Mesothelial cell of epicardium (in vitro differentiated cells): ENCODE measurements at places on chromosomes 13 and 19. TPM values are rescaled to one million over a fixed set of nuclear protein-coding genes. Genes with fewer than 3 reads are reported as not detected.

DNA sequence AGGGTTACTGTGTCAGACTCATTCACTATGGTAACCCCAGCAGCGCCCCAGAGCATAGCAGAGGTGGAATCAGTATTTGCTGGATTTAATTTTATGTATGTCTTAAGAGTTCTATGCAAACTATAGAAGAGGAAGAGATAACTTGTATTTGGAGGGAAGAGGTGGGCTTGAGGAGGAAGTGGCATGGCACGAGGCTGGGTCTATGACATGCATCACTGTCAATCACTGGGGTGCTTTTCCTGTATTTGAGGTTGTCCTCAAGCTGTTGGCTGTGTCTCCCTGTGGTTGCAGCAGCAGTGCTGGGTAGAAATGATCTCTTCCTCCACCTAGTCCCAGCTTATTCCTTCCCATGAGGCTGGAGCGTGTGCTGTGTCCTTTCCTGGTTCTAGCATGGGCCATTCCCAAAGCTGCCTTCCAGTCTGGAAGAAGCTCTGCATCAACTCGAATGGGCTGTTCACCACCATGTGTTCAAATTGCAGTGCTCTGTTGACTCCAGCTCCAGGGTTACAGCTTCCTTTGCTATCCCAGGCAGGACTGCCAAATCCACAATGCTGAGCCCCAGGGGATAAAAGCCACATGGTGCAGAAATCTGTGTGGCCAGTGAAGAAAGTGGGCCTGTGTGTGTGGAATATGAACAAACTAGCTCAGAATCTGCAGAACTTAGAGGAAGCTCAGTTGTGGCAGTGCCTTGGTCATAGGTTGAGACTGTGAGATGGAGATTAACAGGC lies 73.1 kb upstream of the MTIF3 start:
- no peak overlapping the region for H3K4me3 ChIP-seq
- H3K27me3 ChIP-seq: peaks cover 66% of the 10 kb centered on the region

- peak overlapping the region; percentile 95 for H3K27ac ChIP-seq
- H3K27me3 ChIP-seq: no peaks in the 10 kb centered on the region
- peak overlapping the region; percentile 64 for H3K4me3 ChIP-seq
- peaks cover 38% of the 10 kb centered on the region for H3K4me1 ChIP-seq
Observed at GRCh38 chr19:45445139-45445538, 21.4 kb upstream of the ERCC1 start.

GRCh38 chr19:45592366-45592765 lies 7.8 kb upstream of the OPA3 start:
- peaks cover 66% of the 10 kb centered on the region for H3K27me3 ChIP-seq
- no peaks in the 10 kb centered on the region for H3K4me1 ChIP-seq
- no peak for DNase-seq
- H3K27ac ChIP-seq: no peak overlapping the region
- H3K4me3 ChIP-seq: no peak overlapping the region
- H3K36me3 ChIP-seq: no peaks in the 10 kb centered on the region

GRCh38 chr19:51326216-51327065 lies 15.0 kb downstream of the IGLON5 start:
- peaks cover 18% of the 10 kb centered on the region for H3K36me3 ChIP-seq
- peaks cover 25% of the 10 kb centered on the region for H3K27me3 ChIP-seq
- H3K27ac ChIP-seq: no peak overlapping the region
- peaks cover 1% of the 10 kb centered on the region for H3K4me1 ChIP-seq
- no peak overlapping the region for H3K4me3 ChIP-seq
- no peak for DNase-seq

GRCh38 chr13:85661675-85662074 lies 137.5 kb downstream of the SLITRK6 start:
- no peak for DNase-seq
- peaks cover 43% of the 10 kb centered on the region for H3K4me1 ChIP-seq
- H3K4me3 ChIP-seq: no peak overlapping the region
- no peaks in the 10 kb centered on the region for H3K36me3 ChIP-seq

GRCh38 chr19:4067396-4068046 lies 822 bp upstream of the ZBTB7A start:
- H3K4me1 ChIP-seq: peaks cover 13% of the 10 kb centered on the region
- H3K27me3 ChIP-seq: peaks cover 5% of the 10 kb centered on the region
- no peak for DNase-seq
- H3K36me3 ChIP-seq: no peaks in the 10 kb centered on the region
- H3K4me3 ChIP-seq: peak overlapping the region; percentile 68

DNA sequence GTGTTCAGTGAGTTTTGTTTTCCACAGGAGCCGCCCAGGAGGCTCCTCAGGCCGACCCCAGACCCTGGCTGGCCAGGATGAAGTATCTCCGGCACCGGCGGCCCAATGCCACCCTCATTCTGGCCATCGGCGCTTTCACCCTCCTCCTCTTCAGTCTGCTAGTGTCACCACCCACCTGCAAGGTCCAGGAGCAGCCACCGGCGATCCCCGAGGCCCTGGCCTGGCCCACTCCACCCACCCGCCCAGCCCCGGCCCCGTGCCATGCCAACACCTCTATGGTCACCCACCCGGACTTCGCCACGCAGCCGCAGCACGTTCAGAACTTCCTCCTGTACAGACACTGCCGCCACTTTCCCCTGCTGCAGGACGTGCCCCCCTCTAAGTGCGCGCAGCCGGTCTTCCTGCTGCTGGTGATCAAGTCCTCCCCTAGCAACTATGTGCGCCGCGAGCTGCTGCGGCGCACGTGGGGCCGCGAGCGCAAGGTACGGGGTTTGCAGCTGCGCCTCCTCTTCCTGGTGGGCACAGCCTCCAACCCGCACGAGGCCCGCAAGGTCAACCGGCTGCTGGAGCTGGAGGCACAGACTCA lies 12.9 kb downstream of the B3GNT3 start:
- H3K4me1 ChIP-seq: no peaks in the 10 kb centered on the region
- DNase-seq: no peak
- no peak overlapping the region for H3K4me3 ChIP-seq
- peaks cover 34% of the 10 kb centered on the region for H3K27me3 ChIP-seq
- no peak overlapping the region for H3K27ac ChIP-seq
- no peaks in the 10 kb centered on the region for H3K36me3 ChIP-seq

DNA sequence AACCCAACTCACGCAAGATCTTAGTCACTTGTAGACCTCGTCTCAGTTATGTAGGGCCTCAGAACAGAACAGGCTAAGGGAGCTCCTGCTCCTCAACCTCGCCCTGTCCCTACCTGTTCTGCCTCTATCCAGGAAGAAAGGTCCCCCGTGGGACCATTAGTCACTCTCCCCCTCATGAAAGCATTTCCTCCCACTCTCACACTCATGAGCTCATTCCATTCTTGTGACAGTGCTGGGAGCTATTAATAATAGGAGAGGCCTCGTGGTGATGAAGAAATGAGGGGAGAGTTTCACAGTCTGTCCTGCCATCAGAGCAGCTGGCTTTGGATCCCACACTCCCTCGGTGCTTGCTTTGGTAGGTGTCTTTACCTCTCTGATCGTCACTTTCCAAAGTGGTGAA lies 10.2 kb downstream of the PPP2R1A start:
- H3K4me1 ChIP-seq: peaks cover 10% of the 10 kb centered on the region
- peak overlapping the region; percentile 63 for H3K27ac ChIP-seq
- H3K27me3 ChIP-seq: no peaks in the 10 kb centered on the region
- DNase-seq: no peak

GRCh38 chr13:40692946-40693345 lies 26.5 kb upstream of the FOXO1 start:
- no peaks in the 10 kb centered on the region for H3K27me3 ChIP-seq
- H3K4me1 ChIP-seq: no peaks in the 10 kb centered on the region
- no peak overlapping the region for H3K4me3 ChIP-seq

GRCh38 chr13:39765801-39766463 lies 110.5 kb downstream of the COG6 start:
- peaks cover 3% of the 10 kb centered on the region for H3K27me3 ChIP-seq
- H3K4me1 ChIP-seq: peaks cover 9% of the 10 kb centered on the region
- H3K36me3 ChIP-seq: peaks cover 12% of the 10 kb centered on the region

GRCh38 chr19:17202249-17202648 lies 12.9 kb upstream of the USE1 start:
- H3K36me3 ChIP-seq: peaks cover 48% of the 10 kb centered on the region
- no peaks in the 10 kb centered on the region for H3K4me1 ChIP-seq
- DNase-seq: no peak
- no peak overlapping the region for H3K4me3 ChIP-seq
- no peak overlapping the region for H3K27ac ChIP-seq

DNA sequence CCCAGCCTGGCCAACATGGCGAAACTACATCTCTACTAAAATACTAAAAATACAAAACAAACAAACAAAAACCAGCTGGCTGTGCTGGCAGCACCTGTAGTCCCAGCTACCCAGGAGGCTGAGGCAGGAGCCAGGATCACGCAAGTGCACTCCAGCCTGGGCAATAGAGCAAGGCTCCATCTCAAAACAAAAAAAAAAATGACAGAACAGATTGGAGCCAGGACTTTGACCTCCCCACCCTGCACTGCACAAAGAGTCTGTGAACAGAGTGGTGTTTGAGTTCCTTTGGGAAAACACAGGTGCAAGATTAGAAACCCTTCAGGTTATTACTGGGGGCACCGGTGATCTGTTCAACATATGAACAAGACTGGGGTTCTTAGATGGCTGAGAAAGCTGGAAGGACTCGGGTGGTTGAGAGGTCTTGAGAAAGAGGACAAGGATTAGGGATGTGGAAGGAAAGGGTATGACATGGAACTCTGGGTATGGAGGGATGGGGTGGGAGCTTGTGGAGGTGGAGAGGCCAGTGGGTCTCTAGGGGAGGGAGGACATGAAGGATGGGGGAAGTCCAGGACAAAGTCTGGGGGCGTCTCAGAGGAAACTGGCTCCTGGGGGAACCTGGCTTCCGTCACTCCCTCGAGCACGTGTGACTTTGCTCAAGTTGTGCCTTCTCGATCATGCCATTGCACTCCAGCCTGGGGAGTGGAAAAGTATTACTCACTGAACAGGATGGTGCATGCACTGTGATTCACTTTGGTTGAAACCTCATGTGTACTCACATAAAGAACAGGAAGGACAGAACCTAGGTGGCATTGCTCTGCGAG lies 25.9 kb downstream of the RCN3 start:
- H3K27ac ChIP-seq: peak overlapping the region; percentile 7
- H3K4me1 ChIP-seq: no peaks in the 10 kb centered on the region
- no peak overlapping the region for H3K4me3 ChIP-seq
- no peaks in the 10 kb centered on the region for H3K27me3 ChIP-seq
- DNase-seq: no peak

- H3K36me3 ChIP-seq: no peaks in the 10 kb centered on the region
- no peaks in the 10 kb centered on the region for H3K4me1 ChIP-seq
- H3K27me3 ChIP-seq: peaks cover 7% of the 10 kb centered on the region
- no peak for DNase-seq
- no peak overlapping the region for H3K4me3 ChIP-seq
Observed at GRCh38 chr13:101711307-101712025, 259.0 kb downstream of the ITGBL1 start.

- no peak for DNase-seq
- H3K4me1 ChIP-seq: peaks cover 10% of the 10 kb centered on the region
- no peaks in the 10 kb centered on the region for H3K27me3 ChIP-seq
- H3K36me3 ChIP-seq: no peaks in the 10 kb centered on the region
Observed at GRCh38 chr13:21336609-21337349, 122.3 kb downstream of the ZDHHC20 start.

GRCh38 chr13:105365831-105366230 lies 1169.6 kb downstream of the EFNB2 start:
- peaks cover 28% of the 10 kb centered on the region for H3K4me1 ChIP-seq
- no peak overlapping the region for H3K27ac ChIP-seq
- no peaks in the 10 kb centered on the region for H3K27me3 ChIP-seq
- H3K4me3 ChIP-seq: no peak overlapping the region
- no peaks in the 10 kb centered on the region for H3K36me3 ChIP-seq
- DNase-seq: no peak

GRCh38 chr13:109874484-109875454 lies 88.4 kb upstream of the IRS2 start:
- H3K4me3 ChIP-seq: no peak overlapping the region
- H3K27ac ChIP-seq: peak overlapping the region; percentile 80
- H3K36me3 ChIP-seq: no peaks in the 10 kb centered on the region
- peaks cover 25% of the 10 kb centered on the region for H3K4me1 ChIP-seq
- no peaks in the 10 kb centered on the region for H3K27me3 ChIP-seq

GRCh38 chr13:79782541-79783205 lies 301.7 kb downstream of the NDFIP2 start:
- H3K4me1 ChIP-seq: peaks cover 41% of the 10 kb centered on the region
- H3K27ac ChIP-seq: peak overlapping the region; percentile 49
- H3K4me3 ChIP-seq: no peak overlapping the region

GRCh38 chr13:45254396-45254795 lies 53.6 kb upstream of the KCTD4 start:
- no peak overlapping the region for H3K4me3 ChIP-seq
- no peak for DNase-seq
- peaks cover 6% of the 10 kb centered on the region for H3K36me3 ChIP-seq
- H3K4me1 ChIP-seq: peaks cover 5% of the 10 kb centered on the region
- no peaks in the 10 kb centered on the region for H3K27me3 ChIP-seq

DNA sequence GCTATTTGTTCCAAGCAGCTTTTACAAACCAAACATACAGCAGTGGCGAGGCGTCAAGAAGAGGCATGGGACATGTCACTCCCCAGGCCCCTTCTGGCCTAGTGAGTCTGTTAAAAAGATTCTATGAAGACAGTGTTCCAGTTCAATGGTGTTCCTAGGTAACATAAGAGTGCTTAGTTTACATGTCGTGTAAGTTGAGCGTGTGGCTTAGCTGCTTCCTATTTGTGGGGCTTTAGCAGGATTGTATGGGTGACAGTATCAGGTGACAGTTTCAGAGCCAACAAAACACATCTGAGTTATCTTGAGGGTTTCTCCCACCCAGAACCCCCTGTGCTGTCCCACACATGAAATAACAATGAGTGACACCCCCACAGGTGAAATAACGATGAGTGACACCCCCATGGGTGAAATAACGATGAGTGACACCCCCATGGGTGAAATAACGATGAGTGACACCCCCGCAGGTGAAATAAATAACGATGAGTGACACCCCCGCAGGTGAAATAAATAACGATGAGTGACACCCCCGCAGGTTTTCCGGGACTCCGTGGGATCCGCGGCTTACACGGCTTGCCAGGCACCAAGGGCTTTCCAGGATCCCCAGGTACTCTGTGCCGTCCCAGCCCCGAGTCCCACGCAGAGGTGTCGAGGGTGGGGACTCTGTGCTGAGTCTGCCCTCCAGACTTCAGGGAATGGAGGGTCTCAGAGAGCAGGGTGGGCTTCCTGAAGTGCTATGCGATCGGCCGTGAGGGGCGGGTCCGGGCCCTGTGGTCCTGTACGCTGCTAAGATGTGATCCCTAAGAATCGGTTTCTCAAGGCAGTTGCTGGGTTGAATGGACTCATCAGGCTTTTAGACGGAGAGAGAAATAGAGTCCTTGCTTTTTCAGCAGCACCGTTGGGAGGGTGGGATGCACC lies 68.6 kb downstream of the RAB20 start:
- H3K27me3 ChIP-seq: no peaks in the 10 kb centered on the region
- no peak overlapping the region for H3K4me3 ChIP-seq
- no peak for DNase-seq
- no peaks in the 10 kb centered on the region for H3K4me1 ChIP-seq

- H3K27ac ChIP-seq: peak overlapping the region; percentile 43
- DNase-seq: no peak
- H3K4me1 ChIP-seq: peaks cover 13% of the 10 kb centered on the region
- no peak overlapping the region for H3K4me3 ChIP-seq
- H3K36me3 ChIP-seq: peaks cover 36% of the 10 kb centered on the region
Observed at GRCh38 chr19:54142166-54142780, 4.7 kb downstream of the CNOT3 start.

GRCh38 chr13:109817591-109818535 lies 31.5 kb upstream of the IRS2 start:
- no peak overlapping the region for H3K4me3 ChIP-seq
- no peak overlapping the region for H3K27ac ChIP-seq
- no peak for DNase-seq
- peaks cover 21% of the 10 kb centered on the region for H3K27me3 ChIP-seq

Gene CACNG7
- 0.52 to 0.82 TPM (median 0.76 TPM) in 3 replicates for total RNA-seq

Gene RDH8
- not detected in 3 replicates for total RNA-seq

Gene SLITRK5
- total RNA-seq: 2.3 to 2.7 TPM (median 2.4 TPM) in 3 replicates

Gene PGLYRP1
- total RNA-seq: not detected in 3 replicates

Gene GPR183
- total RNA-seq: 0.14 to 0.25 TPM (median 0.16 TPM) in 3 replicates

Gene APOC1
- total RNA-seq: 18.6 to 20.0 TPM (median 18.6 TPM) in 3 replicates

Gene C13orf46
- 0.54 to 1.8 TPM (median 0.57 TPM) in 3 replicates for total RNA-seq

Gene SHISA2
- 4.5 to 4.9 TPM (median 4.7 TPM) in 3 replicates for total RNA-seq

Gene NCAN
- total RNA-seq: 0.02 to 0.29 TPM (median 0.07 TPM) in 3 replicates

Gene PEX11G
- total RNA-seq: 6.5 to 7.3 TPM (median 7.0 TPM) in 3 replicates

Gene CRLF1
- 0.89 to 2.0 TPM (median 1.0 TPM) in 3 replicates for total RNA-seq

Gene FSTL3
- 64.1 to 65.5 TPM (median 64.6 TPM) in 3 replicates for total RNA-seq
